HAP-1 (cell line): ENCODE measurements at places on chromosomes 5 and 9.

DNA sequence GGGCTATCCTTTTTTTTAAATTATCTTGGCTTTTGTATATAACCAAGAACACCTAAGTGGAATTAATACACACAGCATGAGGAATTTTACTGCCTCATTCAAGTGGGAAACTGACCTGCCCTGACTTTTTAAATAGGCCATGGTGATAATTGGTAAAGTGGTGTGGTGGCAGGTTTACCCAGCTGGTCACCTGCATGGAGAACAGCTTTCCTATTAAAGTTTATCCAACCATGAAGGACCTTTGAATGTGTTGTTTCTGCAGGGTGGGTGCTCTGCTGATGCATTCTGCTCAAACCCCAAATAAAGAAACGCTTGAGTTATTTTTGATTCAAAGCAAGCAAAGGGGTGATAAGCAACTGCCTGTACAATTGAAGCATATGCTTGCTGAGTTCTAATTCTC is 261.0 kb upstream of the GRIN3A start:
- DNase-seq, result no peak

DNA sequence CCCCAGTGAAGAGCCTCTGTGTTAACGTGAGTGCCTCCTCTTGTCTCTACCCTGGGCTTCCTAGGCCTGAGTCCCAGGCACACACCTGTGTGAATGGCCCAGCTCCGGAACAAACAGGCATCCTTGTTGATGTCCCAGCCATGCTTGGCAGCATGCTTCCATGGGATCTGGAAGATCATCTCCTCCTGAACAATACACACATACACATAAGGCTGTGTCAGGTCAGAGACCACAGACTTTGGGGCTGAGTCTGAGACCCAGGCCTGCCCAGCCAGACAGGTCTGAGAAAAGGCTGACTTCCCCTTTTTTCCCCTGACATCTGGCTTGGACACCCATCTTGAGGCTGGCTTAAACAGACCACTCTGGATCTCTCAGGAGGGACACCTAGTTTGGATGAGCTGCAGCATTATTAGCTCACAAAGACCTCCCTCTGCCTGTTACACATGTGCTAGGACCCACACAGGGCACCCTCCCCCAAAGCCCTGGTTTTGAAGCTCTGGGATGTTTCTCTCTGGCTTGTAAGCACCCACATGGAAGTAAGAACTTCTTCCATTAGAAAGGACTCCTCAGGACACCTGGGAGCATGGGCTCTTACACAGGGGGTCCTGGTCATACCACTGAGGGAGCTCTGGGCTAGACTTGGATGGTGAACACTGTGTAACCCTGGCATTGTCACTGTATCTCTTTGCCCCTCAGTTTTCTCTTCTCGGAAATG is 2.6 kb downstream of the IRF1 start:
- no peak for DNase-seq

GRCh38 chr5:136133222-136133921 is 727 bp downstream of the SMAD5 start:
- peak; percentile 38 for DNase-seq

GRCh38 chr5:1058988-1059883 is 50.6 kb downstream of the NKD2 start:
- no peak for DNase-seq

GRCh38 chr9:69546265-69546664 is 125.9 kb downstream of the APBA1 start:
- DNase-seq, result no peak

GRCh38 chr5:175840050-175840841 is 31.1 kb upstream of the CPLX2 start:
- no peak for DNase-seq

DNA sequence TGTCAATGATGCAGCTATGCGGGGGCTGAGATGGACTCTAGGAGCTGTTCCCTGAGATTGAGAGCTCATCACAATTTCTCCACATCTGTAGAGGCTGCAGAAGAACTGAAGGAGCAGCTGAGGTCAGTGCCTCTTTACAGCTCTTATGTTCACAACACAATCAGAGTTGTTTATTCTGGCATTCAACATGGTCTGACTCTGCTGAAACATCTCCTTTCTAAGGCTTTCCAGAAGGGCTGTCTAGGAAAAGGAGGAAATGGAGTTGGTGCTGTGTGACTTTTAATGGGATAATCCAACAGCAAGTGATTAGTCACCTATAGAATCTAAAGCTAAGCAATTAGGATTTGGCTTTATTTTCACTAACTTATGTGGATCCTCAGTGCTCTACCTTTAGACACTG is 6.0 kb downstream of the POU5F2 start:
- DNase-seq, result no peak

DNA sequence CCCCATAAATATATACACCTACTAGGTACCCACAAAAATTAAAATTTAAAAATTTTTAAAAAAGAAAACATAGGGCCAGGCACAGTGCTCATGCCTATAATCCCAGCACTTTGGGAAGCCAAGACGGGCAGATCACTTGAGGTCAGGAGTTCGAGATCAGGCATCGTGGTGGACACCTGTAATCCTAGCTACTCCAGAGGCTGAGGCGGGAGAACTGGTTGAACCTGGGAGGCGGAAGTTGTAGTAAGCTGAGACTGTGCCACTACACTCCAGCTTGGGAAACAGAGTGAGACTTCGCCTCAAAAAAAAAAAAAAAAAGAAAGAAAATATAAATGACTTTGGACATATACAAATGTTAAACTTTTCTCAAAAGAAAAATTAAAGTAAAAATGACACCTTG is 33.3 kb upstream of the RNF38 start:
- no peak for DNase-seq

DNA sequence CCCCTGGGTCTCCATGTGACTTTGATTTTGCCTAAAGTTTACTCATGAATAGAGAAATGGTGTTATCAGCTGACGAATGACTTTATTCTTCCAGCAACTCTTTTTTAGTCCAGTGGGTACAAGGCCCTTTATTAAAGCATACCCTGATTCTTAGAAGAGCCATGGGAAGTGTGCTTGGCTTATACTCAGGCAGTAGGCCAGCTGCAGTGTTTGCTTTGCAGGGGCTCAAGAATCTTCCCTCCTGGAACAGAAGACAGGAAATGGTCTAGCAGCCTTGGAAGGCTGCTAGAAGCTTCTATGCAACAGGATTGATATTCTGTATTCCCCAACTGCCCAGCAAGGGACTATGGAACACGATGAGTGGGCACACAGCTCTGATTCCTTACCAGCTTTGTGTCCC is 73.4 kb upstream of the PLPP6 start:
- DNase-seq, result no peak

- no peak for DNase-seq
Measured at GRCh38 chr5:96043446-96043845, 81.8 kb upstream of the ELL2 start.

DNA sequence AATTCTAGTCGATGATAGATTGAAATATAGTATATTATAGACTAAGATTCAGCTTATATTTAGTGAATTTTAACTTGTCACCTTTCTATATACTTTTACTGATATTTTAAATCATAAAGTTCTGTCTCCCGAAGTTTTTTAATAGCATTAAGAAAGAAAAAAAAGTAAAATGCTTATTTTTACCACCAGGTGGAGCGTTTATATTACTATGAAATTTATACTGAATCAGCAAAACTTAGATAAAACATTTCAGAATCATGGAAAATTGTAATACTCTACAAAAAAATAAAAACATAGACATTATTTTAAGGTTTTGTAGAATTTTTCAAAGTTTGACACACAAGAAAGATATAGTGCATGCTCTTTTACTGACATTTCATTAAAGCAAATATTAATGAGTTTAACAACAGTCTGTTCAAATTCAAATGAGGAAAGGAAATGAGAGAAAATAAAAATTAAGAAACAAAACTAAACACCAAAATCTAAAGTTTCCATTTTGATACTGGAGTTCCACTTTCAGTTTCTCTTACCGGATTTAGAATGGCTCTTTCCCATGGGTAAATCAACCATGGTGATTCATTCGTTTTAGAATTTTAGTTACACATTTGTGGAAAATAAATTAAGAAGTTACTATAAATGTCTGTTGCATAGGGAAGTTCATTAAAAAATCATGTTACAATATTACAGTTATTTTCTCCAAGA is 1035.3 kb downstream of the CDH12 start:
- DNase-seq, result no peak

GRCh38 chr5:56056875-56057274 is 62.1 kb upstream of the IL6ST start:
- no peak for DNase-seq

DNA sequence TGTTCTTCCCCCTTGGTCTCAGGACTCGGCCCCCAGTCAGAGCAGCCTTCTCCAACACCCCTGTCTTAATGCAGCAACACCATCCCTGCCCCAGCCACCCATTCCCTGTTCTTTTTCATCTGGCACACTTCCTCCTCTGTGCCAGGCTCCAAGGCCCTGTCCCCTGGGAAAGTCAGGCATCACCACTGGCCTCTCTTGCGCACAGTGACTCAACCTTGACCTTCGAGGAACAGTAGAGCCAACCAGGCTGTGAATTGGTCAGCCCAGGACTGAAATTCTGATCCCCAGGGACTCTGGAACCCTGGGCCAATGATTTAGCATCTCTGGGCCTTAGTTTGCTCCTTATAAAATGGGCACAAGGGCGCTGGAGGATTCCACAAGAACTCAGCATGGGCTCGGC is 10.5 kb upstream of the RALGDS start:
- DNase-seq, result no peak

GRCh38 chr9:72539824-72540347 is 18.5 kb downstream of the TMC1 start:
- peak; percentile 57 for DNase-seq
